Fibroblast of lung (primary cell): ENCODE measurements at places on chromosomes 7 and 10. TPM values are rescaled to one million over a fixed set of nuclear protein-coding genes. Genes with fewer than 3 reads are reported as not detected.

Gene SVOPL
- total RNA-seq, result not detected in 2 replicates

Gene GIGYF1
- total RNA-seq, result 14.4 and 15.9 TPM in 2 replicates

Gene CTAGE8
- total RNA-seq, result 0.26 and 0.83 TPM in 2 replicates

Gene IDI2
- total RNA-seq, result not detected in 2 replicates

DNA sequence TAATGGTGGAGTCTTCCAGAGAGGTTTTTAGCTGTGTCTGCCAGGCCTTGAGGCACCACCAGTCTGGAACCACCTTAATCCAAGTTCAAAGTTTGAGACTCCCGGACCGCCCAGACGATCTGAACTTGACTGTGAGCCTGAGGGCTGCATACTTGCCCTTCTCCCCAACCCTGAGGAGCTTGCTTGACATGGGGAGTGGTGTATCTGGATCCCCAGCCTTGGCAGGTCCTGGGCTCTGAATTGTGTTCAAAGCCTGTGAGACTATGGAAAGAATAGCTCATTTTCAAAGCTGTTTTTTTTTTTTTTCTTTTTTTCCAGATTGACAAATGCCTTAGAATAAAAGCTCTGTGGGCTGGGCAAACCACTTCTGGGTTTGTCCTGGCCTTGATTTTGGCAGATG is 22.3 kb upstream of the CAMK1D start:
- no peaks in the 10 kb centered on the region for H3K27me3 ChIP-seq
- DNase-seq, result no peak
- no peak overlapping the region for H3K4me3 ChIP-seq
- no peaks in the 10 kb centered on the region for H3K36me3 ChIP-seq
- no peaks in the 10 kb centered on the region for H3K4me1 ChIP-seq

GRCh38 chr10:63651864-63652263 is 130.7 kb downstream of the REEP3 start:
- no peak overlapping the region for H3K27ac ChIP-seq
- no peaks in the 10 kb centered on the region for H3K36me3 ChIP-seq
- H3K4me3 ChIP-seq, result no peak overlapping the region
- H3K4me1 ChIP-seq, result no peaks in the 10 kb centered on the region

DNA sequence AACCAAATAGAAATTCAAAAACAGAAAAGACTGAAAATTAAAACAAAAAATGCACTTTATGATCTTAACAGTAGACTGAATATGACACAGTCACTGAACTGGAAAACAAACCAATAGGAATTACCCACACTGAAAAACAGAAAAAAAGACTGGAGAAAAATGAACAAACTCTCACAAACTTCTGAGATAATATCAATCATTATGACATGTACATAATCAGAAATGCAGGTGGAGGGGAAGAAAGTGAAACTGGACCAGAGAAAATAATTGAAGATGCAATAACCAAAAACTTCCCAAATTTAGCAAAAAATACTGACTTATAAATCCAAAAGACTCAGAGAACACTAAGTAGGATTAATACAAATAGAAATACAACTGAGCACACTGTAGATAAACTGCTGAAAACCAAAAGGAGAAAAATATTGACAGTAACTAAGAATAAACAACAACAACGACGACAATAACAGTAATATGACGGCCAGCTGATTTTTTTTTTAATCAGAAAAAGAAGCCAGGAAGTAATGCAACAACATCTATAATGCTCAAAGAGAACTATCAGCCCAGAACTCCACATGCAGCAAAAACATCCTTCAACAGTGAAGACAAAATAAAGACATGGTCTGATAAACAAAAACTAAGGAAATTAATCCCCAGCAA is 108.1 kb downstream of the ZFAND4 start:
- no peak overlapping the region for H3K4me3 ChIP-seq
- H3K27ac ChIP-seq, result no peak overlapping the region
- H3K36me3 ChIP-seq, result no peaks in the 10 kb centered on the region
- no peaks in the 10 kb centered on the region for H3K4me1 ChIP-seq

DNA sequence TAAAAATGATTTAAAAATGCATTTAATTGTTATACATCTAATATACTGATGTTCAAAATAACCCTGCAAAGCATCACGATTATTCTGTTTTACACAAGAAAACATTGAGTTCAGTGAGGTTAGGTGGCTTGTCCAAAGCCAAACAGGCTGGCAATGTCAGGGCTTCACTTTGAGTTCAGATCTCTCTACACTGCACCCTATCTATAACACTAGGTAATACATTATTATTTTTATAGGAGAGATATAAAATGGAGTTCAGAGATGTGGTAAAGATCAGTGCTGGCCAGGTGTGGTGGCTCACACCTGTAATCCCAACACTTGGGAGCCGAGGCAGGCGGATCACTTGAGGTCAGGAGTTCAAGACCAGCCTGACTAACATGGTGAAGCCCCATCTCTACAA is 165.9 kb upstream of the MYO3A start:
- DNase-seq, result no peak
- H3K27me3 ChIP-seq, result no peaks in the 10 kb centered on the region
- H3K27ac ChIP-seq, result no peak overlapping the region
- H3K4me1 ChIP-seq, result no peaks in the 10 kb centered on the region

DNA sequence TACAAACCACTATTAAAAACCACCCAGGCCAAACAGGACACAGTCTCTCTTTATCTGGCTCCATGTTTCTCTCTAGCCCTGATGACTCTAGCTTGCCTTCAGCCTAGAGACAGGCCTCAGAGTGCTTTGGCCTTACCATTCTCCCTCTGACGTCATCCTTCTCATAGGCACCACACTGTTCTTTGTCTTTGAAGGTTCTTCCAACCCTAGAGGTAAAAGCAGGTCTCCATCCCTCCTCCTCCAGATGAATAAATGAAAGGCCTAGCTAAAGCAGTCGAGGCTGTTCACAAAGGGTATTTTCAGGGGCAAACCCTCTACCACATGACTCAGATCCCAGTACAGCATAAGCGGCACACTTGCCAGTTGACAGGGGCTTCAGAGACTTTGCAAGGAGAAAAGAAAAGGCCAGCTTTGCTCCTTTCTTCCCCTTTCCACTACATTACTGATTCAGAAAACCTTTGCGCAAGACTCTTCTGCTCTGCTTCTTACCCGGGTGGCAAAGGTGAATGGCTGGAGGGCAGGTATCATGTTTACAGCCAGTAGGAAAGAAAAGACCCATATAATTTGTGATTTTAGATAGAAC is 14.8 kb downstream of the NFE2L3 start:
- H3K36me3 ChIP-seq, result no peaks in the 10 kb centered on the region
- no peak overlapping the region for H3K27ac ChIP-seq
- H3K4me3 ChIP-seq, result no peak overlapping the region

- no peak for DNase-seq
- no peaks in the 10 kb centered on the region for H3K27me3 ChIP-seq
- H3K4me3 ChIP-seq, result no peak overlapping the region
- peaks cover 20% of the 10 kb centered on the region for H3K4me1 ChIP-seq
- H3K27ac ChIP-seq, result no peak overlapping the region
- no peaks in the 10 kb centered on the region for H3K36me3 ChIP-seq
Measured at GRCh38 chr7:102888561-102889233, 24.1 kb upstream of the LRRC17 start.

- no peak overlapping the region for H3K4me3 ChIP-seq
- no peak overlapping the region for H3K27ac ChIP-seq
- no peaks in the 10 kb centered on the region for H3K4me1 ChIP-seq
- H3K27me3 ChIP-seq, result no peaks in the 10 kb centered on the region
- H3K36me3 ChIP-seq, result no peaks in the 10 kb centered on the region
Measured at GRCh38 chr7:81611040-81611439, 158.8 kb downstream of the HGF start.

- no peaks in the 10 kb centered on the region for H3K4me1 ChIP-seq
- no peaks in the 10 kb centered on the region for H3K36me3 ChIP-seq
- no peak for DNase-seq
- no peak overlapping the region for H3K27ac ChIP-seq
- no peaks in the 10 kb centered on the region for H3K27me3 ChIP-seq
- H3K4me3 ChIP-seq, result no peak overlapping the region
Measured at GRCh38 chr10:113770346-113770745, 18.9 kb downstream of the PLEKHS1 start.

DNA sequence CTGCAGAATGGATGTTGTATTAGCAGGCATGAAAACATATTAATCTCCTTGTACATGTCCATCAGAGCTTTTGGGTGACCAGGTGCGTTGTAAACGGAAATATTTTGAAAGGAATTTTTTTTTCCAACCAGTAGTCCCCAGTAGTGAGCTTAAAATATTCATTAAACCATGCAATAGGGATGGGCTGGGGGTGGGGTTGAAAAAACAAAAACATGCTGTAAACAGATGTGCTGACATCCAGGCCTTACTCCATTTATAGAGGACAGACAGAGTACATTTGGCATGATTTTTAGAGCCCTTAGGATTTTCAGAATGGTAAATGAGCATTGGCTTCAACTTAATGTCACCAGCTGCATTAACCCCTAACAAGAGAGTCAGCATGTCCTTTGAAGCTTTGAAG is 50.2 kb downstream of the PTPN12 start:
- H3K27ac ChIP-seq, result no peak overlapping the region
- H3K36me3 ChIP-seq, result peaks cover 5% of the 10 kb centered on the region
- no peaks in the 10 kb centered on the region for H3K4me1 ChIP-seq
- DNase-seq, result no peak

- no peaks in the 10 kb centered on the region for H3K27me3 ChIP-seq
- H3K4me1 ChIP-seq, result peaks cover 5% of the 10 kb centered on the region
- no peak for DNase-seq
- H3K27ac ChIP-seq, result no peak overlapping the region
Measured at GRCh38 chr10:115951242-115951641, 321.8 kb downstream of the GFRA1 start.

GRCh38 chr7:106108991-106109390 is 3.1 kb downstream of the SYPL1 start:
- H3K4me3 ChIP-seq, result no peak overlapping the region
- H3K36me3 ChIP-seq, result no peaks in the 10 kb centered on the region
- DNase-seq, result no peak
- H3K27ac ChIP-seq, result no peak overlapping the region

DNA sequence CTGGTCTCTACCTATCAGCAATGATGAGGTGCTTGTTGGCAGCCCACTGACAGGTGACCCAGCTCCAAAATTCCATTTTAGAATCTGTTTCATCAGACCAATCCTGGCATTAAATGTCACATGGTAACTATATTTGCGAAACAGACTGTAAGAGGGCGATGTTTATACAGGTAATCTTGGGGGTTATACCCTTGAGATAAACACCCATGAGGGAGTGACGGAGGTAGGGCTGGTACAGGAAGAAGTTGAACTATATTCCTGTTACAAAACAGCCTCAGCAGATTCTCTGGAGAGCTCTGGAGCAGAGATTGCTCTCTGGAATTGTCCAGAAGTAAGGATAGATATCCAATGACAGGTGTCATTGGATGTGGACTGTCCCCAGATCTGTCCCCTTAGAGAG is 444.8 kb upstream of the DPP6 start:
- no peaks in the 10 kb centered on the region for H3K36me3 ChIP-seq
- no peaks in the 10 kb centered on the region for H3K4me1 ChIP-seq
- no peak overlapping the region for H3K27ac ChIP-seq
- DNase-seq, result no peak

DNA sequence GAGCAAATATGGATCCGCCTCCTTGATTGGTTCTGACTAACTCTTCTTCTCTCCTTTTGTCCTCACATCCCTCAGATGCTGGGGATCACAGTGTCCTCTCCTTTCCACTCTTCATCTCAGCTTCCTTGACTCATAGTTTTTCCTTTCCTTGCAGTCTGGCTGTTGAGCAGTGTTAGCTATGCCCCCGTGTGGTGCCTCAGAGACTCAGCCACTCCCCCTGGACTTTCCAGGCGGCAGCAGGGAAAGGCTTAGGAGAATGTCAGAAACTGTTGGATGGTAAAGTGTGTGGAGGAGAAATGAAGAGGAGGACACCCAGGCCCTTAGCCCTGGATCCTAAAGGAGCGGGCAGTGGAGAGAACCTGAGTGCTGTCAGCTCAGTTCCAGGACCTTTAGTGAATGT is 267.5 kb downstream of the CELF2 start:
- H3K4me3 ChIP-seq, result no peak overlapping the region
- no peaks in the 10 kb centered on the region for H3K27me3 ChIP-seq
- H3K27ac ChIP-seq, result no peak overlapping the region
- no peaks in the 10 kb centered on the region for H3K36me3 ChIP-seq
- no peak for DNase-seq

- H3K27me3 ChIP-seq, result no peaks in the 10 kb centered on the region
- H3K27ac ChIP-seq, result no peak overlapping the region
- H3K4me1 ChIP-seq, result peaks cover 9% of the 10 kb centered on the region
- H3K36me3 ChIP-seq, result peaks cover 2% of the 10 kb centered on the region
Measured at GRCh38 chr7:101913247-101913721, 95.9 kb downstream of the CUX1 start.
